ENCODE measurements at places on chromosomes 16 and 17.

DNA sequence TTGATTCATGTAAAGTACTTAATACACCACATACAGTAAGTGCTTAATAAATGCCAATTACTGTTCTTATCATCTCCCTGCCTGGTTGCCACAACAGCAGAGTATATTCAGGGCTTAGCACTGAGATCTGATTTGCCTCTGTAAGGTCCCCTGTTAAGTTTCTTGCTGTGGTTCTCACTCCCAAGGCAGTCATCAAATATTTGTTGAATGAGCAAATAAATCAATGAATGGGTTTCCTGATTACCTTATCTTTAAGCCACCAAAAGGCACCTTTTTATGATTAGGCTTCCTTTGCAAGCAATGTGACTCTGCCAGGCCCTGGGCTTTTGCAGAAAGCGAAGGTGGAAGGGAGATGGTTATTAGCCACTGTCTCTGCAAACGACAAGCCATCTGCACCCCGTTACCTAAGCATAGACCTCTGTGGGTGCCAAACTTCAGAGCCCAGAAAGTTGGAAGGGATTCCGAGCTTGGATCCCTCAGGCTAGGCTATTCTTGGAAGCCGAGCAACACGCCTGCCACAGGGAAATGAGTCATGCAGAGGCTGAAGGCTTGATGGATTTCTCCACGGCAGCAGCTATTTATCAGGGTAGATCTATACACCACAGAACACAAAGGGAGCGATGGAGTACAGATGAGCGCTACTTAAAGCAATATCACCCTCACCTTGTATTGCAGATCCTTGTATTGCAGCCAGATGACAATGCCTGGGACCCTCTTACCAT is 102.0 kb downstream of the GRIN2A start:
- DNase-seq, result peak; percentile 77

DNA sequence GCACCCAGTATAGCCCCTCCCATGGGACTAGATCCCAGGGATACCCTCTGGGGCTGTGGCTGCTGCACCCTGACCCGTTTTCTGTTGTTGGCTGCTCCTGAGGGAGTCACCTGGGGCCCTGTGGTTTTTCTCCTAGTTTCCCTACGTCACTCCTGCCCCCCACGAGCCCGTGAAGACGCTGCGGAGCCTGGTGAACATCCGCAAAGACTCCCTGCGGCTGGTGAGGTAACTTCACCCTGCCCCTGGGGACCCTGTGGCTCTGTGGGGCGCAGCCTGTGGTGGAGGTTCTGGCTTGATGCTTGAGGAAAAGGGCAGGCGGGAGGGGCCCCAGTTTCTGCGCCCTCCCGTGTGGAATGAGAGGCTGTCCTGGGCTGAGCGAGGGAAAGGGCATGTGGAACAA is 27.2 kb downstream of the MGRN1 start:
- DNase-seq, result no peak

DNA sequence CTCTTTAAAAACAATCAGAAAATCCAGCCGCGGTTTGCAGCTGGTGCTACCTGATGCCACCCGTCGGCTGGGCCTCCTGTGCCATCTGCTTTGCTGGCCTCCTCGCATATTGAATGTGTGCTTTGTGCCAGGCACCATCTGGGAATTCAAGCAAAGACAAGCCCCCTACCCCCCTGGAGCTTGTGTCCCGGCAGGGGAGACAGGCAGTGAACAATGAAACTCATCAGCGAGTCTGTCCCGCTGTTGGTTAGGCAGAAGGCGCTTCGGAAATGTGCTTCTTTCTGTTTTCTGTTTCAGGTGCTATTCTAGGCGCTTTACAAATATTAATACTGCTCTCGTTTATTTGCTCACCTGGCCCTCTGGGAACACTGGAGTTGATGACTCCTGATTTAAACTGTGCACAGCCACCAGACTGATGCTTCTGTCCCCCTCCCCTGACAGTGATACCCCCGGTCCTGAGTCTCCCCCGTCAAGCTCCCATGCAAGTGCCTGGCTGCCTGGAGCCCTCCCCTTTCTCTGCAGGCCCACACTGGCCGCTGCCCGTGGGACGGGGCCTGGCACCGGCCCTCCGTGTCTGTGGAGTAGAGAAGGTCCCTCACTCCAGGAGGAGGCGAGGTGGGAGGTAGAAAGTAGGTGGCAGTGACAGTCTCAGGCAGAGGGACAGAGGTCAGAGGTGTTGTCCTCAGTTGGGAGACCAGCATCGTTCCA is 126.1 kb upstream of the PLCG2 start:
- no peak for DNase-seq

DNA sequence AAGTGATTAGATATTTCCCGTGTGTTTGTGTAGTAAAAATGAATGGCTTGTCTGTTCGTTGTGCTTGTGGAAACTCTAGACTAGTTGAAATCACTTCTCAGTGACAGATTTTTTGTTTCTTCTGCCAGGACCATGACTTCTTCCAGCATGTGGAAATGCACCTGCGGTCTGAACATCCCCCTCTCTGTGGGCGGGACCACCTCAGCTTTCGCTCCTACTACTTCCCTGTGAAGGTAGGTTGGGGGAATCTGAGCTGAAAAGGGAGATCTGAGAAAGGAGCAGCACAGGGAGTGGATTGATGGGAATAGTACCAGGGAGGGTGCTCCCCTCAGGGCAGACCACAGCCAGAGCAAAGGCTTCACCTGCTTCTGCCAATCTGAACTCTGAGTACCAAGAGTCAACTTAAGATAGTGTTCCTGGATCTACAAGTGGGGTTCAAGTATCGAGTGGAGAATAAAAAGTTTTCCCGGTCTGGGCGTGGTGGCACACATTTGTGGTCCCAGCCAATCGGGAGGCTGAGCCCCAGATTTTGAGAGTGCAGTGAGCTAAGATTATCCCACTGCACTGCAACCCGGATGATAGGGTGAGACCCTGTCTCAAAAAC is 47.5 kb downstream of the SF3B3 start:
- no peak for DNase-seq

GRCh38 chr16:8924214-8924613 is 39.5 kb downstream of the USP7 start:
- DNase-seq, result no peak

DNA sequence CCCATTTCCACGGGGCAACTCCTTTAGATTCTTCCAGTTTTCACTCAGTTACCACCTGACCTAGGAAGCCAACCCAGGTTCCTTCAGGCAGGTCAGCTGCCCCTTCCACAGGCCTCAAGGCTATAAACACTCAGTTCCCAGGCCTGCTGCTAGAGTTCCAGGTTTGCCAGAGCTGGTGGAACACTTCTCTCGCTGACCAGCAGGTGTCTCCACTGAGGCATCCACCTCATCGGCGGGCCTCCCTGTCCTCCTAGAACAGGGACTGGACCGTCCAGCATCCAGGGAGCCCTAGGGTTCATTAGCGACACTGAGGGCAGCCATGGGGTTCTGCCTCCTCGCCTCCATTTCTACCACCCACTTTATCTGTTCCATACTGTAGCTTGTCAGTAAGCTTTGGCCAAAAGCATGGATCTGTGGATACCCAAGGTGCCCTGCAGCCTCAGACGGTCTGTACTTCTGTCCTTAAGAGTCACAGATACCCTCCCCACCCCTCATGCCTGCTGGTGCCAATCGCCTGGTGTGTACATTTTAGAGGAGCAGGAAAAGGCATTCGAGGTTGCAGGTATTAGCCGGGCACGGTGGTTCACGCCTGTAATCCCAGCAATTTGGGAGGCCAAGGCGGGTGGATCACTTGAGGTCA is 29.0 kb downstream of the PIMREG start:
- DNase-seq, result peak; percentile 23

- DNase-seq, result no peak
Observed at GRCh38 chr17:35617505-35617904, 30.4 kb downstream of the AP2B1 start.

DNA sequence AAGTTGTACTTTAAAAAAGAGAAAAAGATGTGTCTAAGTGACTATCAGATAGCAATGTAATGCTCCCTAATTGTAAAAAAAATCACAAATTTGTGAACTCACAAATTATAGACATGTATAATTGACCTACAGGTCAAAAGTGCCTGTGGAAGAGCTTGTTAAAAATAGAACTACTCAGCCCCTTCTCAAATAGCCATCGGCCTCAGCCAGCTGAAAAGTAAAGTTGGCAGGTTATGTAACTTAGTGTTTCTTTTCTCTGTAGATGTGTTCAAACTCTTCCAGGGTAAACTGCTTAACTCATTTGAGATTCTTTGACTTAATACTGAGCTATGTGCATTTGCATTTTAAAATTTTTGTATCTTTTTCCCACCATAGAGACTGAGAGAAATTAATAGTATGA is 13.3 kb downstream of the AKTIP start:
- no peak for DNase-seq

- DNase-seq, result no peak
Observed at GRCh38 chr17:3750926-3751325, 27.2 kb downstream of the HASPIN start.

DNA sequence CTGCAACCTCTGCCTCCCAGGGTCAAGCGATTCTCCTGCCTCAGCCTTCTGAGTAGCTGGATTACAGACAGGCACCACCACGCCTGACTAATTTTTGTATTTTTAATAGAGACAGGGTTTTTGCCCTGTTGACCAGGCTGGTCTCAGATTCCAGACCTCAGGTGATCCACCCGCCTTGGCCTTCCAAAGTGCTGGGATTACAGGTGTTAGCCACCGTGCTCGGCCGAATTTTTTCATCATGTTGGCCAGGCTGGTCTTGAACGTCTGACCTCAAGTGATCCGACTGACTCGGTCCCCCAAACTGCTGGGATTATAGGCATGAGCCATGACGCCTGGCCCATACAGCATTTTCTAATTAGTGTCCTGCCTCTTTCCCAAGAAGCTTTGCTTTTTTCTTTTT is 52.7 kb upstream of the ADORA2B start:
- DNase-seq, result no peak

DNA sequence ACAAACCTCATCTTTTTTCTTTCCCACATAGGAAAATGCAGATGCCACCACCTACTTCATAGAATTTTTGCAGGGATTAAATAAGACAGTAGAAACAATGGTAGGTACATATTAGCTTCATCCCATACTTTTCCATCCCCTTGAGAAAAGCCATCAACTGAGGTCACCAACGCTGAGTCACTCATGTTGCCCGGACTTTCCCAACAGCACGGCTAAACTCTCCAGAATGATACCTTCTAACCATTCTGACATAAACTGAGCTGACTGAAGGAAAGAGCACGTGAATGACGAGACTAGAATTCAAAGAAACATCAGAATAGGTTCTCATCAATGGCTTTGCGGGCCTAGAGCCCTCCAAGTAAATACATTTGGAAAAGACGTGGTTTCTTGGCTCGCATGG is 146.0 kb upstream of the RCVRN start:
- no peak for DNase-seq
